Mesothelial cell of epicardium (in vitro differentiated cells): ENCODE measurements at places on chromosomes 16 and 17.
A peak's percentile ranks its signal among the peaks of the same experiment; 100 is the strongest.

DNA sequence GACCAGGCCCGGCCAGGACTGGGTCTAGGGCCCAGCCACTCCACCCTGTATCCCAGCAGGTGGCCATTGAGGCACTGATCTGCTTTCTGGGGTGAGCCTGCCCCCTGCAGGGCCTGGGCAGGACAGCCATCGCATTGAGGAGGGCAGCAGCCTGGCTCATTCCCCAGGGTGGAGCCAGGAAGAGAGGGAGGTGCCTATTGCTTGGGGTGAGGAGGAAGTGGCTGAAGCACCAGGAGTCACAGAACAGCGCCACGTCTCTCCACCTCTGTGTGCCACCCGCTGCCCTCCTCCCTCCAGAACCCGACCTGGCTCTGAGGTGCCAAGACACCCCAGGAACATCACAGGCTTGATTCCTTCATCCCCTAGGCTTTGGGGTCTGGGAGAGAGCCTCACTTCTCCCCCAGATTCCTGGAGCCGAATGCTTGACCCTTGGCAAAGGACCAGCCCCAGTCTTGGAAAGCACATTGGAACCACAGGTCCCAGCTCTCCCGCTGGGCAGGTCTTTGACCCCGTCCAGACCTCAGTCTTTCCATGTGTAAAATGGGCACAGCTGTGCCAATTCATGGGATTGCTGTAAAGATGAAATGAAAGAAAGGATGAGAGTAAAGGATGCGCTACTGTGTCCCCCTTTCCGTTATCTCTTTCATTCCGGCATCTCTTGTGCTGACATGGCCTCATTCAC lies 7.2 kb upstream of the KRT36 start:
- no peaks in the 10 kb centered on the region for H3K36me3 ChIP-seq
- H3K4me1 ChIP-seq = peaks cover 52% of the 10 kb centered on the region
- peak; percentile 55 for DNase-seq
- H3K27me3 ChIP-seq = peaks cover 3% of the 10 kb centered on the region
- no peak overlapping the region for H3K4me3 ChIP-seq

DNA sequence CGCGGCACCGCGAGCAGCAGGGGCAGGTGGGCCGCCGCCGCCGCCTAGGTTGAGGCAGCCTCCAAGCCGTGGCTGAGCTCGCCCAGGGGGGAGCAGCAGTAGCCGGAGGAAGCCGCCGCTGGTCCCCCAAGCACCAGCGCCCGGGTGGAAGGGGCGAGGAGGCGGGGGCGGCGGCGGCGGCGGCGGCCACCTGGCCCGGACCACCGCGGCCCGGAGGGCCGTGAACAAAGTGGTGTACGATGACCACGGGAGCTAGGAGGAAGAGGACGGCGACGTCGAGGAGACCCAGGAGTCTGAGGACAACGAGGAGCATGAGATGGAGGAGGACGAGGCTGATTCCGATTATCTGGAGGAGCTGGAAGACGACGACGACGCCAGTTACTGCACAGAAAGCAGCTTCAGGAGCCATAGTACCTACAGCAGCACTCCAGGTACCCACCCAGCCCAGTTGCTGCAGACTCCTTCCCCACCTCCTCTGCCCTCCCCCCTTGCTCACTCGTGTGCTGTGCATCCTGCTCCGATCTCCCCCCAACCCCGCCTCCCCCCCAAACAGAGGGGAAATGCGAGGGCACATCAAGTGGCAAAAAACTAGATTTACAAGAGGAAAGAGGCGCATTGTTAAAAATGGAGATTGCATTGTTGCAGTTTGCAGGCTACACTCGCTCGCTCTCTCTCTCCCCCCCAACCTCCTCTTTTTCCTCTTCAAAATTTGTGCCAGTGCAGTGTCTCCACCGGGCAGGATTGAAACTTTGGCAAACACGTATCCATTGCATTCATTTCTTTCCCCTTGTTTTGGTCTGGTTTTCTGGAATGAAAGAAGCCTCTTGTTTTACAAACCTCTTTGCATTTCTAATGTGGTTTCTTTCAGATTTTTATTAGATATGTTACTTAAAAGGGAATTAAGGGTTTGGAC lies 41.8 kb upstream of the AMZ2 start:
- H3K27ac ChIP-seq = peak overlapping the region; percentile 87
- H3K4me3 ChIP-seq = peak overlapping the region; percentile 81

DNA sequence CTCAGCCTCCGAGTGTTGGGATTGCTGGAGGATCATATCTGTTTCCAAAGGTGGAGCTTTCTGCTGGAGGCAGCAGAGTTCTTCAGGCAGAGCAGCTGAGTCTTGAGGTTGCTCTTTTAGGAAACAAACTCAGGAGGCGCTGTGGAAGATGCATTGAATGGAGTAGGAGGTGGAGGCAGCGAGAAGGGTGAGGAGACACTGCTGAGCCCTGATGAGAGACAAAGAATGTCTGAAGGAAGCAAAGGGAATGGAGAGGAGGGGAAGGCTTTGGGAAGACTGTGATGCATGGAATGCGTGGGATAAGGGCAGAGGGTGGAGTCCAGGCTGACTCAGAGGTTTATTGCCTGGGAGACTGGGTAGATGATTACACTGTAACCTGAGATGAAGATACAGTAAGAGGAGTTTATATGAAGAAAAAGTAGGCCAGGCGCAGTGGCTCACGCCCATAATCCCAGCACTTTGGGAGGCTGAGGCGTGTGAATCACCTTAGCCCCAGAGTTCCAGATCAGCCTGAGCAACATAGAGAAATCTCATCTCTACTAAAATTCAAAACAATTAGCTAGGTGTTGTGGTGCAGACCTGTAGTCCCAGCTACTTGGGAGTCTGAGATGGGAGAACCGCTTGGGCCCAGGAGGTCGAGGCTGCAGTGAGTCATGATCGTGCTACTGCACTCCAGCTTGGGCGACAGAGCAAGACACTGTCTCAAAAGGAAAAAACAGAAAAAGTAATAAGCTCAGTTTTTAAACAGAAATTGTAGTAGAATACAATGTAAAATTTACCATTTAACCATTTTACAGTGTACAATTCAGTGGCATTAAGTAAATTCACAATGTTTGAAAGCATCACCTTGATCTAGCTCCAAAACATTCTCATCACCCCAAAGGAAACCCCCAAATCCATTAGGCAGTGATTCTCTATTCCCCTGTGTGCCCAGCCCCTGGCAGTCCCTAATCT lies 17.8 kb upstream of the TMEM219 start:
- peak overlapping the region; percentile 28 for H3K4me3 ChIP-seq
- peak overlapping the region; percentile 99 for H3K27ac ChIP-seq
- H3K4me1 ChIP-seq = peaks cover 22% of the 10 kb centered on the region
- H3K27me3 ChIP-seq = no peaks in the 10 kb centered on the region

GRCh38 chr17:41490000-41490990 lies 585 bp upstream of the KRT36 start:
- H3K27ac ChIP-seq = no peak overlapping the region
- peaks cover 19% of the 10 kb centered on the region for H3K4me1 ChIP-seq
- DNase-seq = no peak
- no peak overlapping the region for H3K4me3 ChIP-seq
- H3K36me3 ChIP-seq = no peaks in the 10 kb centered on the region

DNA sequence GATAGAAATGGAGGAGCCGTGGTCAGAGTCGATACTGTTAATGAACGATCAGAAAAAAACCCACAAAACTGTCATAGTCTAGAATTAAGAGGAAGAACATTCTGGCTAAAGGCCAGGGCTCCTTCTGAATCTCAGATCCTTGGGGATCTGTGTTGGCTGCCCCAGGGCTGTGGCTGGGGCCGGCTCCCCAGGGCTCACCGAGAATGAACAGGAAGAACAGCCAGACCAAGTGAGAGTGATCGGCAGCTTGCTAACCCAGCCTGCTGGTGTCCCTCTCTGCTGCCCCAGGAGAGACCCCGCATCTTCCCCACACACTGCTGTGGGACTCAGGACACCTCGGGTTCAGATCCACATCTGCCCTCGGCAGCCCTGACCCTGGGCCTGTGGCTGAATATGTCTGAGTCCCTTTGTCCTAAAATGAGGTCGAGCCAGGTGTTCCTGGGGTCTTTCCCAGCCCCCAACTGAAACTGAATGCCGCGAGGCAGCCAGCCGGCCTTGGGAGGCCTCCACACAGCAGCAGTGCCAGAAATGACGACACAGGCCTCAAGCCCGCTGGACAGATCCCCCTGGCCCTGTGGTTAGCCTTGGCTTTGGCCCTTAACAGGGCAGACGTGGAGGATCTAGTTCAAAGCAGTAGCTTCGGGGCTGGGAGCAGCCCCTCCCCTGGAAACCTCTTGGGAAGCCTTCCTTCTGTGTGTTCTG lies 23.9 kb upstream of the CLEC18A start:
- H3K27me3 ChIP-seq = no peaks in the 10 kb centered on the region
- peak overlapping the region; percentile 47 for H3K27ac ChIP-seq
- H3K36me3 ChIP-seq = peaks cover 7% of the 10 kb centered on the region
- H3K4me3 ChIP-seq = no peak overlapping the region

DNA sequence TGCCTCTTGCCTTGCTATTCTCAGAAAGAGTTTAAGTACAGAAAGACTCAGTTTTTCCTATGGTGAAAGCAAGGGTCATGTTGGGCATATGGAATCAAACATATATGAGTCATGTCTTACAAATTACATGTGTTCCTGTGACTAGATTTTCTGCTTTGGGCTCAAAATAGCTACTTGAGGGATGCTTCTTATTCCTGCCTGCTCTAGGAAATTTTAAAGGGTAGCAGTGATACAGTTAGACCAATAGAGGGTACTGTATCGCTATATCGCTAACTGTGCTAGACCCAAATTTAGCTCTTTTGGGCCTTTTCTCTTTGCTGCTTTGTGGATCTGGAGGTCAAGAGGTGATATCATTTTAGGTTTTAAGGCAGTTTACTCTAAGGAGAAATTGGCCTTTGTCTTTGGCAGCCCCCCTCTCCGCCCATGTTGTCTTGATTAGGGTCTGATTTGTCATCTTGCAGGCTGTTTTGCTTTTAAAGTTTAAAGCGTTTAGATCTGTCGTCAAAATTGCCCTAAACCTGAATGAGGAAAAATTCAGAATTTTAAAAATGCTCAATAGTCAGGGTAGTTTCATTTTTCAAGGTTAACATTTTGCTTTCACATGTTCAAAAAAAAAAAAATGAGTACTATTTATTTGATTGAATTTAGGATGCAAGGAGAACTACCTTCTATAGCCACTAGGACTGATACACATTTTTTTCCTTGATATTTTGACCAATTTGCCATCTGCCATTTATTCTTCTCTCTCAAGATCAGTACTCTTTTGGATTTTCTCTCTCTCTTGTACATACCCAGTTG lies 8.8 kb downstream of the NFATC3 start:
- H3K36me3 ChIP-seq = no peaks in the 10 kb centered on the region
- H3K4me3 ChIP-seq = no peak overlapping the region

DNA sequence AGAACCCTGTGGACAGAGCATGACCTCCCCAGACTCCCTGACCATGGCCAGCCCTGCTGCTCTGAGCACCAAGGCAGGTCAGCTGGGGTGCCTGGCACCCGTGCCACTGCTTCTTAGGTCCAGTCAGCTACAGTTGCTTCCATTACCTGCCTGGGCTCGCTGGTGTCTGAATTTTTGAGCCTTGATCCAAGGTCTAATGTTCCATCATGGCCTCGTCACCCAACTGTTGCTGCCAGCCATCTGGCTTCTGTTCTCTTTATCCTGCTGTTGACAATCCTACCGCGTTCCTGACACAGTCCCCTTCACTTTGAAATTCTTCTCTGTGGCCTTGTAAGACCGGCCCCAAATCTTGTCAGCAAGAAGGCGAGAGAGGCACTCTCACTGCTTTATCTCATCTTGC lies 16.7 kb downstream of the GLYR1 start:
- no peak overlapping the region for H3K4me3 ChIP-seq
- no peaks in the 10 kb centered on the region for H3K4me1 ChIP-seq
- DNase-seq = no peak
- H3K36me3 ChIP-seq = peaks cover 40% of the 10 kb centered on the region

- H3K27ac ChIP-seq = no peak overlapping the region
- peaks cover 26% of the 10 kb centered on the region for H3K4me1 ChIP-seq
- no peaks in the 10 kb centered on the region for H3K27me3 ChIP-seq
- H3K4me3 ChIP-seq = no peak overlapping the region
- no peaks in the 10 kb centered on the region for H3K36me3 ChIP-seq
These were observed 72.1 kb downstream of the AMFR start for GRCh38 chr16:56353054-56353921.

DNA sequence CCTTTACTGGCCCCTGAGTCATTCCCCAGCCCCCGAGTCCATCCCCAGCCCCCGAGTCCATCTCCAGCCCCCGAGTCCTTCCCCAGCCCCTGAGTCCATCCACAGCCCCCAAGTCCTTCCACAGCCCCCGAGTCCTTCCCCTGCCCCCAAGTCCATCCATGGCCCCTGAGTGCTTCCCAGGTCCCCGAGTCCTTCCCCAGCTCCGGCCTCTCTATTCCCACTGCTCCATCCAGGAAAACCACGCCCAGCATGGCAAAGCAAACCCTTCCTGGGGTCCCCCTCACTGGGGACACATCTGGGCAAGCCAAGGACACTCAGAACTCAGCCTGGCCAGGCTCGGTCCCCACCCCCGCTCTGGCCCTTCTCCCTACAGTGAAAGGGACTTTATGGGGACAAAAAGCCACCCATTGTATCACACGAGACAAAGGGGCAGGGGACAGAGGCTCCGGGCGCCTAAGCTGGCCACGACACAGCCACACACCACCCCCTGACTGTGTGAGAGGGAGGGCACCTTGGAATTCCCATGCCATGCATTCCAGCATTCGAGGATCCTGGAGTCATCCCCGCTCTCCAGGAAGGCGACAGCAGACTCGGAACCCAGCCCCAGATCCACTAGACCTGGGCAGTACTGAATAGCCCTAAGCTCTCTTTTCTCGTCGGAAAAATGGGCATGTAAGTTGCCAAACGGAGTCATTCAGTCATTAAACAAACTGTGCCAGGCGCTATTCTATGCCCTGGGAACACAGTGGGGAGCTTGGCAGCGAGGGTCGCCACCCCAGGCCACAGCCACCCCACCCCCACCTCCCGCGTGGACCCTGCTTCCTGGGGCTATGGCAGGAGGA lies 14.0 kb downstream of the PLLP start:
- H3K27me3 ChIP-seq = no peaks in the 10 kb centered on the region
- DNase-seq = no peak
- H3K27ac ChIP-seq = no peak overlapping the region
- H3K4me3 ChIP-seq = no peak overlapping the region

DNA sequence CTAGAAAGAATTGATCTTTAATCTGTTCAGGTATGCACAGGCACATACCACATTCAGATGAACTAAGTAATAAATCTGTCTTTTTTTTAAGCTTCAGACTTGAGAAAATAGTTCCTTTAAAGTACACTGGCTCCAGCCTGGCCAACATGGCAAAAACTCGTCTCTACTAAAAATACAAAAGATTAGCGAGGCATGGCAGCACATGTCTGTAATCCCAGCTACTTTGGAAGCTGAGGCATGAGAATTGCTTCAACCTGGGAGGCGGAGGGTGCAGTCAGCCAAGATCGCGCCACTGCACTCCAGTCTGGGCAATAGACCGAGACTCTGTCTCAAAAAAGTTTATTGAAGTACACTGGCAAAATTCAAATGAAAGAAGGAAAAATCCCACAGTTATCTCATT lies 111.0 kb upstream of the NETO2 start:
- peaks cover 13% of the 10 kb centered on the region for H3K4me1 ChIP-seq
- peak overlapping the region; percentile 80 for H3K27ac ChIP-seq
- no peaks in the 10 kb centered on the region for H3K27me3 ChIP-seq
- H3K4me3 ChIP-seq = no peak overlapping the region
- peaks cover 21% of the 10 kb centered on the region for H3K36me3 ChIP-seq
